C1 segment of cervical spinal cord (tissue), 14 donors: ENCODE measurements at places on chromosomes 11 and 22.
A peak's percentile ranks its signal among the peaks of the same experiment; 100 is the strongest.

GRCh38 chr22:31973739-31974138, 29.4 kb downstream of the YWHAH start:
- no peak for DNase-seq

- no peak for DNase-seq
These were observed 20.6 kb downstream of the APOBEC3H start for GRCh38 chr22:39117585-39118191.

GRCh38 chr11:19345848-19346681, 105.3 kb upstream of the E2F8 start:
- DNase-seq = peak; percentile 60

DNA sequence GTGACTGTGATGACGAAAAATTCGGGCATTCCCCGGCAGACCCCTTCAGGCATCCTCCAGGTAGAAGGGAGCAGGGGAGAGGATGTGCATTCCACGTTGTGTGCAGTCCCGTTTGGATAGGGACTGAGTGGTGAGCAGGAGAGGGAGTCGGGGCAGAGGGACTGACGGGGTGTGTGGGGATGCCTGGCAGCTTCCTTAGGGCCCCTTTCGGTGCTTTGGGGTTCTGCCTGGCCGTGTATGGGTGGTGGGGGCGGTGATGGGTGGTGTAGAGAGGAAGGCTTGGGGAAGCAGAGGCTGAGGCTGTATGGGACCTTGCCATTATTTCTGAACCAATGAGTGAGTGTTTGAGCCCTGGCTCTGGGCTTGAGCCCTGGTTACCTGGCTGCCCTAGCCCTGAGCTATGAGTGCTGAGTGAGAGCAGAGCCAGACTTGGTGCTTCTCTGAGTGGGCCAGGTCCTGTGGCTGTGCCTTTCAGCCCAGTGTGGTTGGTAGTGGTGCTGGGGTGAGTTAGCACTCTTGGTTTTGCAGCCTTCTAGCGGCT, 914 bp downstream of the INPPL1 start:
- DNase-seq = no peak

DNA sequence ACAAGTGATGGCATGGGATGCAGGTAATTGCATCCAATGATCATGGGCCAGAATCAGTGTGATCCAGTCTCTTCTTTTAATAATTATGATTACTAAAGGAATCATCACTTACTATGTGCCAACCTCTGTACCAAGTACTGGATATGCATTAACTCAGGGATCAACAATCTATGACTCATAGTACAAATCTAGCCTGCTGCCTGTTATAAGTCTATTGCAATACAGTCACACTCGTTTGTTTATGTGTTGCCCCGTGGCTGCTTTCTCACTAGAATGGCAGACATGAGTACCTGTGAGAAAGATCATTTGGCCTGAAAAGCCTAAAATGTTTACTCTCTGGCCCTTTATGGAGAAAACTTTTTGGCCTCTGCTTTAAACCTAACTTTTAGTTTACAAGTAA, 45.0 kb downstream of the OR6Q1 start:
- DNase-seq = no peak

GRCh38 chr11:107783121-107783520, 71.3 kb upstream of the SLN start:
- DNase-seq = no peak
